ENCODE measurements at places on chromosomes 16 and 17. TPM values are rescaled to one million over a fixed set of nuclear protein-coding genes. Genes with fewer than 3 reads are reported as not detected.

TBC1D3K gene
- not detected for polyA plus RNA-seq

- H3K27me3 ChIP-seq, result no peaks in the 10 kb centered on the region
- DNase-seq, result no peak
- no peak overlapping the region for H3K4me3 ChIP-seq
- no peaks in the 10 kb centered on the region for H3K36me3 ChIP-seq
- H3K27ac ChIP-seq, result no peak overlapping the region
Observed at GRCh38 chr17:71485426-71485825, 635.4 kb upstream of the SOX9 start.

DNA sequence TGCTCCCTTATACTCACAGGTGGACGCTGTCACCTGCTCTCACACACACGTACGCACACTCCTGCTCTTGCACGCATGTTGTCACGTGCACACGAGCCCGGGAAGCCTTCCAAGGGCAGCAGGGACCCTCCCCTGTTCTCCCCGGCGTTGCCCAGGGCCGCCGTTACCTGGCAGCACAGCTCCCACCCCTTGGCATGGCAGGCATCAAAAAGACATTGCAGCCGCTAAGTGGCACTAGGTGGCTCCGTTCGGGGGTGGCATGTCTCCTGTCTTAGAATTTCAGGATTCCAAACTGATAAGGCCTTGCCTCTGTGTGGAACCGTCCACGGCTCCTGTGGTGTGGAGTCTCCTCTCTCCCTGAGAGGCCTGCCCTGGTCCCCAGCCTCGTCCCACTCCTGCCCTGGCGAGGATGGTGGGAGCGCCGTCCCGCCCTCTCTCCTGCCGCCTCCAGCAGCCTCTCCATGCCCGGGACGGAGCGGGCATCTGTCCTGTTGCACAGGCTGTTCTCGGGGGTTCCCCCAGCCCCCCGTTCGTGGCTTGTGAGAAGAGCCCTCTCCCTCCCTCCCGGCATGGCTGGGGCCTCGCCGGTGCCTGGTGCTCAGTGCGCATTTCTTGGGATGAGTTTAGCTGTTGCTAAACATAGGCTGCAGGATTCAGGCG lies 126.7 kb upstream of the GSE1 start:
- H3K27me3 ChIP-seq, result no peaks in the 10 kb centered on the region
- H3K36me3 ChIP-seq, result no peaks in the 10 kb centered on the region
- no peak overlapping the region for H3K4me3 ChIP-seq
- no peak overlapping the region for H3K27ac ChIP-seq
- peak; percentile 77 for DNase-seq
- peaks cover 9% of the 10 kb centered on the region for H3K4me1 ChIP-seq

- H3K27me3 ChIP-seq, result peaks cover 36% of the 10 kb centered on the region
- no peaks in the 10 kb centered on the region for H3K4me1 ChIP-seq
- DNase-seq, result no peak
- H3K27ac ChIP-seq, result no peak overlapping the region
- no peaks in the 10 kb centered on the region for H3K36me3 ChIP-seq
- H3K4me3 ChIP-seq, result no peak overlapping the region
Observed at GRCh38 chr16:87675111-87675719, 72.9 kb downstream of the JPH3 start.

DNA sequence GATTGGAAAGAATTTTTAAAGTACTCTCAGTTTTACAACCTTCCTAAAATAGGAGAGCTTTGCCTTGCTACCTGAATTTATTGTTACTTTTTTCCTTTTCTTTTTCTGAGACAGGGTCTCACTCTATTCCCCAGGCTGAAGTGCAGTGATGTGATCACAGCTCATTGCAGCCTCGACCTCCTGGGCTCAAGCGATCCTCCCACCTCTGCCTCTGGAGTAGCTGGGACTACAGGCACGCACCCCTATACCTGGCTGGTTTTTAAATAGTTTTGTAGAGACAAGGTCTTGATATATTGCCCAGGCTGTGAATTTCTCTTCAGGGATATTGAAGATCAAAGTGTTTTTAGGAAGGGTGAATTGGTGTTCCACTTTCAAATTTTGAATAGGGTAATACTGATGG lies 3.8 kb downstream of the MPV17L start:
- H3K36me3 ChIP-seq, result no peaks in the 10 kb centered on the region
- no peak overlapping the region for H3K27ac ChIP-seq
- H3K4me3 ChIP-seq, result no peak overlapping the region
- DNase-seq, result no peak
- H3K27me3 ChIP-seq, result peaks cover 23% of the 10 kb centered on the region

- no peaks in the 10 kb centered on the region for H3K4me1 ChIP-seq
- H3K4me3 ChIP-seq, result no peak overlapping the region
- H3K27ac ChIP-seq, result no peak overlapping the region
- no peaks in the 10 kb centered on the region for H3K36me3 ChIP-seq
- no peaks in the 10 kb centered on the region for H3K27me3 ChIP-seq
- DNase-seq, result peak; percentile 23
Observed at GRCh38 chr17:3602499-3602898, 6.7 kb downstream of the TRPV1 start.

All from left lung (tissue), 14 donors.